Left renal pelvis (tissue), 4 donors: ENCODE measurements at places on chromosomes 4 and X.

DNA sequence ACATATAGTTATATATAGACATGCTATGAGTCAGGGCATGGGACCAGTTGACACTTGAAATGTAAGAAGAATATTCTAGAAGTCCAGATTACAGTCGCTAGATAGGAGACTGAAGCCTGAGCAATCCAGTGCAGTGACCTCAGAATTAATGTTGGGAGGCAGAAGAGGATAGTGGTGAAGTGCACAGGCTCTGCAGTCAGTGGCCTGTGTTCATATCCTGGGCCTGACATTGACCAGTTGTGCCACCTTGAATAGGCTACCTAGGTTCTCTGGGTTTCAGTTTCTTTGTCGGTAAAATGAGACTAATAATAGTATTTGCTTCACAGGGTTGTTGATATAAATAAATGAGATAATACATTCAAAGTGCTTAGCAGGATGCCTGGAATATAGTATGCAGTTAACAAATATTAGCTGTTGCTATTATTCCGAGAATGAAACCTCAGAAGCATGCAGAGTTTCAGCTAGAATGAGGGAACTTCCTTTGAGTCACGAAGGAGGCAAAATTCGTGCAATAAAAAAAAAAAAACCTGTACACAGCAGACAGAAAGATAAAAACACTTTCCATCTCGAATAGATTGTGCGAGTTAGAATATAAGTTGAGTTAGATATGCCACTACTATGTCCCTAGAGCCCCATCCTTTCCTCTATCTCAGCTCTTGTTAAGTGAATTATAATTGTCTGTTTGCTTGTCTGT is 4.0 kb upstream of the SH2D1A start:
- no peak for DNase-seq

DNA sequence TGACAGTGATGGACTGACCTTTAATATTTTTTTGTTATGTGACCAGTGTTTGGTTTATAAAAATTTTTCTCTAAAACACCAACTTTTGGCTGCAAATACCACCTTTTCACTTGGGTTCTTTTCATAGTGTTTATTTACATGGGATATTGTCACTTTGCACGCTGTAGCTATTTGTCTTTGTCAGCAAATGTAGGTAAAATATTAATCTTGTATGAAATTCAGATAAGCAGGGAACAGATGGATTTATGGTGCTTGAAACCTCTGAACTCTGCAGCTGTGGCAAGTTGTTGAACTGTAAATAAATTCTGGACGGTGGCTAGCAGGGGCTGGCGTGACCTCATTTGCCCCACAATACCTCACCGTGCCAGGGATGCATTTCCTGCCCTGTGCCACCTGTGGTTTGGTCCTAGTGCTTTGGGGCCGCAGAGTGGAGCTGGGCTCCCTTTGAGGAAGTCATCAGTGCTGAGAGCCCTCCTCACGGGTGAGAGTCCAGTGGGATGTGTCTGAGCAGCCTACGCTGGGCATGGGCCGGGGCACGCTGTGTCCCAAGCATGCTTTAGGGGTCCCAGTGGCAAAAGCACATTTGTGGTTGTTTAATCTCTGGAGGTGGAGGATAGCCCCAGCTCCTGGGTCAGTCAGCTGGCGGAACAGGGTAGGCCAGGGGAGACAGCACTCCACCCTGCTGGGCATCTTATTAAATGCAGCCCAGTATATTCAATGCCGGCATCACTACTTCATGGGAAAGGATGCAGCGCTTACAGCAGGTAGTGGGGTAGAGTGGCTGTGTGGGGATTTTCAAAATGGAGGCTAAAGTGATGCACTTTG is 108.6 kb downstream of the TBL1X start:
- DNase-seq, result no peak

GRCh38 chrX:33178690-33179089 is 32.7 kb downstream of the DMD start:
- DNase-seq, result no peak

DNA sequence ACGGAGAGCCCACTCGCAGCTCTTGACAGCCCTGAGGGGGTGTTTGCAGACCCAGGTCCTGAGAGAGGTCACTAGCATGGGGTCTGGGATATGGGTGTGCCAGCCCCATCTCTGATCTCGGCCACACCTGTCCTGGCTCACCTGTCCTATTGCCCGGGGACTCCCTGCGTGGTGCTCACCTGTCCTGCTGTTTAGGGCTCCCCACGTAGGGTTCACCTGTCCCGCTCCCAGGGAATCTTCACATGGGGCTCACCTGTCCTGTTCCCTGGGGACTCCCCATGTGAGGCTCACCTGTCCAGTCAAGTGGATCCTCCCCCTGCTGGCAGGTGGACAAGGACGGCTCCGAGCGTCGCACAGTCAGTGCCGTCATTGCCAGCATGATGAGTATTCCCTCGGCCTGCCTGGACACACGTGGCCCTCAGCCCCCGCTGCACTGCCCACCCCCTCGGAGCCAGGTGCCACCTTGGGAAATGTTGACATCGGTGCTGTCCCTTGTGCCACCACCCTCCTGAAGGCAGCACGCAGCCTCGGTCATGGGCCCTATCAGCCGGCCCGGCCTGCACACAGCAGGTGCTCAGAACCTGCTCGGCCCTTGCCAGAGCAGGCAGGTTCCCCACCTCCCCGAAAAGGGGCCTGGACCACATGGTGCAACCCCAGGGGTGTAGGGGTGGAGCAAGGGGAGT is 6.3 kb downstream of the SLC49A3 start:
- DNase-seq, result no peak

DNA sequence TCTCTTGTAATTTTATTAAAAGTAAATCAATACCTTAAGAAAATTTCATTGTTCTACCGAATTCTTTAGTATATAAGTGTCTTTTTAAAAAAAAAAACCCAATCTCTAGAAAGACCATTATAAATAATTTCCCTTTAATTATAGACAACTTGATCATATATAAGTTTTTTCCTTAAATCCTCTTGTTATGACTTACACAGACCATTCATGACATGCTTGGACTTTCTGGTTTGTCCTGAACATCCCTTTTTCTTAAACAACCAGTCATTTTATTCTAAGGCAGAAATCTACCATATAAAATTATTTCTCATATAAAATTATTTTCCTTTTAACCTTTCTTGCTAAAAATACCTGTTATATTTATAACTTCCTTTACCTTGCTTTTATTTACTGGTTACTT is 15.4 kb upstream of the FHDC1 start:
- DNase-seq, result no peak

GRCh38 chr4:78336093-78336943 is 215.3 kb upstream of the ANXA3 start:
- no peak for DNase-seq

- no peak for DNase-seq
Measured at GRCh38 chr4:83219344-83220331, 65.0 kb downstream of the COQ2 start.

DNA sequence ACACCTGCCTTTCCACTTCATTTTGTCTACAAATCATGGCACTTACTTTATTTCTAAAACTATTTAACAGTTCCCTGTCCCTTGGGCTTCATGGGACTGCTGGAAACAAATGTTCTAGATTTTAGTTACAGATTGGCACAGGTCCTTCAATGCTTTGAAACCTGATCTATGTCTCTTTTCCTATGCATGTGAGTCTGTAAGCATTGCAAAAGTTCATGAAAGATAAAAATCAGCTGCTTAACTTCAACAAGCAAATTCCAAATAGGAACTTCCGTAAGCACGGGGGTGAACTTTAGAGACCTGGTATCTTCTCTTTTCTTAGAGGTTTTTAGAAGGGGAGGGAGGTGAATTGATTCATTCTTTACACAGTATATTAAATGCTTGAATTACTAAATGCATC is 9.5 kb downstream of the LGI2 start:
- no peak for DNase-seq

DNA sequence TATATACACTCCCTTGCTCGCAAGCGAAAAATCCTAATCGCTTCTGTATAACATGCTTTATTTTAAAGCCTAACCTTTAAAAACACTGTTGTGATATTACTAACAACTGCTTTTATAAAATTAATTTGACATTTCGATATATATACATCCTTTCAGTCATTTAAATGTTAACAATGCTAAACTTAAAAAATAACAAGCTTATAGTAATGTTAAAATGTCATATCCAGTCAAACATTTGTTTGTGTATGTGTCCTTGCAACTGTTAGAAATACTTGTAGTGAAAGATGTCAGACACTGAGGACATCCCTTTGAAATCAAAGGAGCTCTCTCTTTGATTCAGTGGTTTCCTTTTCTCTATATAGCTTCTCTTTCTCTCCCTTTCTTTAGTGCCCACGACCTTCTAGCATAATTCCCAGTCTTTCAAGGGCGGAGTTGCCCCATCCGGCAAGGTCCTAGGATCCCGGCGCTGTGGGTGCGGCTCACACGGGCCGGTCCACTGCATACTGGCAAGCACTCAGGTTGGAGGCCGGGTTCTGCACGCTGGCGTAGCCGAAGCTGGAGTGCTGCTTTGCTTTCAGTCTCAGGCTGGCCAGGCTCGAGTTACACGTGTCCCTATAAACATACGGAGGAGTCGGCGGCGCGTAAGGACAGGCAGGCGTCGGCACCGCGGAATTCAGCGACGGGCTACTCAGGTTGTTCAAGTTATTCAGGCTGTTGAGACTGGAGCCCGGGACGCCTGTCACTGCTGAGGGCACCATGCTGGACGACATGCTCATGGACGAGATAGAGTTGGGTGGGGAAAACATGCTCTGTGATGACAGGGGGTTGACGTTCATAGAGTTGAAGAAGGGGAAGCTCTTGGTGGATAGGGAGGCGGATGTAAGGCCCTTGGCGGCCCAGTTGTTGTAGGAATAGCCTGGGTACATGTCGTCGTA is 5.0 kb downstream of the PITX2 start:
- no peak for DNase-seq

DNA sequence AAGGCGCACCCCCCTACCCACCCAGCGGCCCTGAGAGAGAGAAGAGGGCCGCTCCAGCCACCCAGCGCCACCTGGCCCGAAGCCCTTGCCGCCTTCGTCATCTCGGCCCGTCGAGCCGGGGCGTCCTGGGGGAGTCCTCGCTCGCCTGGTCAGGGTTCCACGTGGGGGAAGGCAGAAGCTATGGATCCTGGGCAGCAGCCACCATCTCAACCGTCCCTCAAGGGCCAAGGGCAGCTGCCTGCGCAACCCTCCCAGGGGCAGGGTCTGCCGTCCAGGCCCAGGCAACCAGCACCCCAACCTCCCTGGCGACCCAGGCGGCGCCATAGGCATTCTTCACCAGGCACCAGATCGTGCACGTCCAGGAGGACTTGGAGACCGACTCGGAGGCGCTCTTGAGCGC is 51.5 kb upstream of the IL13RA2 start:
- DNase-seq, result no peak

GRCh38 chrX:21645886-21646285 is 12.2 kb downstream of the KLHL34 start:
- no peak for DNase-seq
